ENCODE measurements at places on chromosomes 11 and 22. TPM values are rescaled to one million over a fixed set of nuclear protein-coding genes. Genes with fewer than 3 reads are reported as not detected.

DNA sequence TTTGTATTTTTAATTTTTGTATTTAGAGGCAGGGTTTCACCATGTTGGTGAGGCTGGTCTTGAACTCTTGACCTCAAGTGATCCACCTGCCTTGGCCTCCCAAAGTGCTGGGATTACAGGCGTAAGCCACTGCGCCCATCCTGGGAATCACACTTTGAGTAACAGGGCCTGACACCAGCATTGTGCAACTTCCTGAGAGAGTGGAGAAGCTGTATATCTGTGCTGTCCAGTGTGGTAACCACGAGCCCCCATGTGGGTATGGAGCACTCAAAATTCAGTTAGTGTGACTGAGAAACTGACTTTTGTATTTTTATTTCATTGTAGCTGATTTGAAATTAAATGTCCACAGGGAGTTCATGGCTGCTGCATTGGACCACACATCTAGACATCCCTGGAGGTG lies 36.2 kb downstream of the MPPED1 start:
- no peaks in the 10 kb centered on the region for H3K4me1 ChIP-seq
- H3K4me3 ChIP-seq = no peak overlapping the region

DNA sequence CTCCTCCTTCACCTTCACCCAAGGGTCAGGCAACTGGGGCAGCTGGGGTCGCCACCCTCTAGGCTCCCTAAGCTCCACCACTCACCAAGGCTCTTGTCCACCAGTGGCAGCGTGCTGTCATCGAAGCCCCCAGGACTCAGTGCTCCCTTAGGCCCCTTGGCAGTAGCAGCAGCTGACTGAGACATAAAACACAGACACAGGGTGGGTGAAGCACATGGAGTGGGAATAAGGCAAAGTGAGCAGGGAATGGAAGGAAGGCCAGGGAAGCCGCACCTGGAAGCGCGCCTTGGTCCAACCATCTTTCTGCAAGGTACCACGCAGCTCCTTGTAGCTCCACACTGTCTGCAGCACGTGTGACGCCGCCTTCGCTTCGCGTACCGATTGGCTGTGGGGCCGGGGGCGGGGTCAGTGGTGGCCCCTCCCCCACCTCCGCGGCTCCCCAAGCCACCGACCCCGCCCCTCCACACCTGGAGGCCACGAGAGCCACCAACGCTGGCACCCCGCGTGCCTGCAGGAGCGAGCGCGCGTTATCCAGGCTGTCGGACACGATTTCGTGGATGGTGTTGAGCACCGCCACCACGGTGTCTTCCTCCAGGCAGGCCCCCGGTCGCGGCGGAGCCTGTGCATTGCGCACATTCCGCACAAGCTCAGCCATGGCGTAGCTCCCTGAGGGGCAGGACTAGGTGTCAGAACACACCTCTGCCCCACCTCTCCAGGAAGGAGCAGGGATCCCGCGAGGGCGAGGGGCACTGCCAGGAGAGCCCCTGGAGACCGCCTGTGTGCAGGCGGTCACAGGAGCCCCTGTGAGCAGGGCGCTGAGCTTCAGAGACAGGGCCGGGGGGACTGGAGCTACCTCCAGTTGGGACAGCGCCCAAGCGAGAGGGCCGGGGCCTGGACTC lies 31.3 kb upstream of the TXNRD2 start:
- no peaks in the 10 kb centered on the region for H3K4me1 ChIP-seq
- H3K27me3 ChIP-seq = no peaks in the 10 kb centered on the region
- H3K4me3 ChIP-seq = no peak overlapping the region
- H3K36me3 ChIP-seq = no peaks in the 10 kb centered on the region
- DNase-seq = no peak

OR5A1 gene
- not detected for total RNA-seq

KREMEN1 gene
- total RNA-seq = 40.1 TPM

FGF4 gene
- not detected for total RNA-seq

OR52E8 gene
- not detected for total RNA-seq

SLC1A2 gene
- total RNA-seq = 0.15 TPM
